Activated CD4-positive, alpha-beta T cell treated with anti-CD3 and anti-CD28 coated beads, Interleukin-2, amount 50 U/mL, for 1 hour (primary cell): ENCODE measurements at places on chromosomes 11 and 22.

DNA sequence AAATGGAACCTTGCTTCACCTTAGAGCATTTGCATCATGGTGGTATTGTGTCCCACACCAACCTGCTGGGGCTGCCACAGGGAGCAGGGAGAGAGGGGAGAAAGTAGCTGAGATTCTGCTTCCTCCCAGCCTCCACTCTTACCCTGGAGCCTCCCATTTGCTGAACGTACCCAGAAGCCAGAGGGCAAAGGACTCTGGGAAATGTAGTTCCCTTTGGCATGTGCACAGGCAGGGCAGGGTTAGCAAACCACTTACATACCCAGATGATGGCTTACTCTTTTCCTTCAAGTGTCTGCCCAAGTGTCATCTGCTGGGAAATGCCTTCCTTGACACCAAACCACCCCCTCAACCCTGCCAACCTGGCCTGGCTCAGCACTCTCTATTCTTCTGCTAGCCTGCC lies 16.9 kb downstream of the SMIM38 start:
- no peak for DNase-seq

- no peak for DNase-seq
Measured at GRCh38 chr11:76752321-76753143, 30.6 kb upstream of the TSKU start.

- no peak for DNase-seq
Measured at GRCh38 chr11:65525546-65526480, 930 bp downstream of the SCYL1 start.

- DNase-seq: no peak
Measured at GRCh38 chr11:66479394-66480116, 679 bp upstream of the DPP3 start.

GRCh38 chr11:122509091-122509490 lies 146.4 kb upstream of the UBASH3B start:
- no peak for DNase-seq

GRCh38 chr11:99548264-99548663 lies 527.5 kb downstream of the CNTN5 start:
- no peak for DNase-seq

DNA sequence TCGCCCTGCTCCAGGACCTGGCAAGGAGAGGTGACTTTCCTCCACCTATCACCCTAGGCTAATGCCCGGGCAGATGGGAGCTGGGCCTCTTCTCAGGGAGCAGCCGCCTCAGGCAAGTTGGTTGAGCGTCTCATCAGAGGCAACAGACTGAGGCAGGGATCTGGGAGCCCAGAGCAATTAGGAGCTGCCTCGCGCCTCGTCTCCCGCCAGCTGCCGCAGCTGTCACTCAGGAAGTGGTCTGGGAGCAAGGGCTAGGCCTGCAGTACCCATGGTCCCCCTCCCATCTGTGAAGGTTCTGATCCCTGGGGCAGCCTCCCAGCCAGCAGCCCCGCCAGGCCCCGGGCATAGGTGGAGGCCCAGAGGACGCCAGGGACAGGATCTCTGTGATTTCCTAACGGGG lies 4.6 kb upstream of the CABP7 start:
- no peak for DNase-seq
